ENCODE measurements at places on chromosomes 11 and 22. TPM values are rescaled to one million over a fixed set of nuclear protein-coding genes. Genes with fewer than 3 reads are reported as not detected.

KDM4D gene
- total RNA-seq, result 0.88 TPM

CREB3L1 gene
- 3.1 TPM for total RNA-seq

PHOX2A gene
- total RNA-seq, result not detected

HPX gene
- total RNA-seq, result 2.4 TPM

NOX4 gene
- 44.5 TPM for total RNA-seq

ACR gene
- 1.5 TPM for total RNA-seq

UPK2 gene
- not detected for total RNA-seq

RAB36 gene
- total RNA-seq, result 0.38 TPM

DDI1 gene
- total RNA-seq, result not detected

SLC22A25 gene
- total RNA-seq, result 0.22 TPM

SPON1 gene
- total RNA-seq, result 78.6 TPM

HBB gene
- 64.1 TPM for total RNA-seq

GLYATL1 gene
- total RNA-seq, result not detected

USP2 gene
- total RNA-seq, result 0.19 TPM

OR8D1 gene
- total RNA-seq, result not detected

SYCE3 gene
- not detected for total RNA-seq

SEZ6L gene
- total RNA-seq, result 0.19 TPM

SYT13 gene
- total RNA-seq, result not detected

SCN3B gene
- 0.65 TPM for total RNA-seq

GAB2 gene
- 23.3 TPM for total RNA-seq

CCDC116 gene
- 0.22 TPM for total RNA-seq

ARHGAP42 gene
- 29.8 TPM for total RNA-seq

ST14 gene
- total RNA-seq, result 113 TPM

PIK3C2A gene
- 73.3 TPM for total RNA-seq

LIF gene
- 0.82 TPM for total RNA-seq

PRCP gene
- 92.3 TPM for total RNA-seq

C11orf21 gene
- total RNA-seq, result 0.65 TPM

ANGPTL5 gene
- total RNA-seq, result 4.2 TPM

SAA2 gene
- 7.7 TPM for total RNA-seq

BTG4 gene
- not detected for total RNA-seq

SCN2B gene
- not detected for total RNA-seq

LZTR1 gene
- total RNA-seq, result 41.1 TPM

OMP gene
- not detected for total RNA-seq

PPP1R14B gene
- 71.7 TPM for total RNA-seq

C11orf58 gene
- 196 TPM for total RNA-seq

OR52I2 gene
- not detected for total RNA-seq

OR56A1 gene
- not detected for total RNA-seq

JHY gene
- 10.8 TPM for total RNA-seq

TMPRSS13 gene
- total RNA-seq, result 0.51 TPM

RAB39A gene
- 3.3 TPM for total RNA-seq

GGTLC2 gene
- not detected for total RNA-seq

SHISA8 gene
- total RNA-seq, result not detected

SIAE gene
- total RNA-seq, result 17.1 TPM

OR5B12 gene
- total RNA-seq, result not detected

SLC22A24 gene
- not detected for total RNA-seq

MRGPRX3 gene
- total RNA-seq, result not detected

C11orf24 gene
- total RNA-seq, result 27.1 TPM

B4GALNT4 gene
- total RNA-seq, result not detected

Data from subcutaneous adipose tissue (tissue), 4 donors.